ENCODE measurements at places on chromosomes 11 and 22.

- DNase-seq = no peak
These were observed 41.9 kb upstream of the KIRREL3 start for GRCh38 chr11:127042445-127042844.

GRCh38 chr22:44046485-44047141 is 22.5 kb downstream of the PARVB start:
- no peak for DNase-seq

GRCh38 chr11:56967726-56968125 is 21.0 kb upstream of the OR5AK2 start:
- DNase-seq = no peak

DNA sequence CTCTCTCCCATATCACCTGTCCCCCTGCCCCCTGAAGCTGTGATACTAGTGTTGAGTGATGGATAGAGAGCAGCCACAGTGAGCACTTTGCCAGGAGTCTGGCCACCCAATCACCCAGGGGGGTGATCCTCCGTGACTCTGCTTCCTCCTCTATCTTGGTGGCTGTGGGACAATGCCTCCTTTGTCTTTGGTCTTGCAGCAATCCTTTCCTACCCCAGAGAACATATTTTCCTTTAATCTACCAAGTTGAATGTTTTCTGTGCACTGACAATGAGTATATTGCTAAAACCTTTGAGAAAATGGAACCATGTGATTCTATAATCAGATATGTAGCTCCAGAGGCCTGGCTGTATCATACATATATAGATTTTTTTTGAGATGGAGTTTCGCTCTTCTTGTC is 58.1 kb upstream of the HEPHL1 start:
- DNase-seq = no peak

GRCh38 chr11:74005721-74006517 is 3.0 kb downstream of the UCP3 start:
- no peak for DNase-seq

- DNase-seq = peak; percentile 20
These were observed 99.9 kb upstream of the FGF3 start for GRCh38 chr11:69918938-69919650.

- DNase-seq = no peak
These were observed 9.8 kb downstream of the SLC17A6 start for GRCh38 chr11:22347857-22348487.

Measured in T-helper 22 cell (primary cell).